ENCODE measurements at places on chromosomes 4 and X.

DNA sequence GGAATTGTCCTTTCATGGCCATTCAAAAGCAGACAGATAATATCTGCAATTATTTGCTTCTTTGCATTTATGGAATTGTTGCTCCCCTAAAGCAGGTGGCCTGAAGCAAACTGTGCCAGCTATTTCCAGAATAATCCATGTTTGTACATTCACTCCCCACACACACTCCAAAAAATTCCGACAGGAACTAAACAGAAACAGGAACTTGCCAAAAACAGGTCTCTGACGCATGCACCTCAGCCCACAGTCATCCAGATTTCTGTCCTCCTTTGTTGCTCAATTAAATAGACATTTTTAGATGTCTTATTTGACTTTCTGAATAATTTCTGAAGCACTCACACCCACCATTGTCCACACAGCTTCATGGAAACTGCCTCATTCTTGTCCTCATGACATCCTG is 71.5 kb upstream of the EDNRA start:
- DNase-seq = no peak

DNA sequence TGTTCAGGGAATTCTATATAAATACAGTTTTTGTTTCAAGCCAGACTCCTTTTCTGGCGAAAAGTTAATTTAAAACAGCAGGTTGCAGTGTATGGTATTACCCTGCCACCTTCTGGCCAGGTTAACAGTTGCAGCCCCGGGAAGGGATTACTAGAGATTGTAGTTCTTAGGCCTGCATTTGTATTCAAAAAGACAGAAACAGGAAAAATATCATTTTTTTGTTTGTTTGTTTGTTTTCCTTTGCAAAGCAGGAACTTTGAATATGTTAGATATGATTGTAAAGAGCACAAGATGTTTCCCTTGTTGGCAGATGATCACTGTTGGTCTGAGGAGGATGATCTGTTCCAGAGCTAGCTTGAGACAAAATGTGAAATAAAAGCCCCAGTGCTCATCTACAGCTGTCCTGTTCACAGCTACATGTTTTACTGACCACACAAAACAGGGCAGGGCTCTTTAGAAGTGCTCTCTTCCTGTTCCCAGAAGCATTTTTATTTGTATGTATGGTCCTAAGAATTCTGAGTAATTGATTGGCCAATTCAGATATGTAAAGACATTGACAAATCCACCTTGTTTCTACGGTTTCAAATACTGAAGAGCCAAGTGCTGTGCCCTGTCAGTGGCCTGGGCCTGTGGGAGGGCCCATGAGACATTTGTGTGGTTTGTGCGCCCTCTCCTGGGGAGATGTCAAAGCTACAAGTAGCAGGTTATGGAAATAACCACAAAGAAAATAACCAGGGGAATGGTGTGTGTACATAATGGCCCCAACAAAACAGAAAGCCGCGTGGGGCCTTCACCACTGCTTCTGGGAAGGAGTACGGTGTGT is 57.9 kb downstream of the CLDN22 start:
- peak; percentile 25 for DNase-seq

DNA sequence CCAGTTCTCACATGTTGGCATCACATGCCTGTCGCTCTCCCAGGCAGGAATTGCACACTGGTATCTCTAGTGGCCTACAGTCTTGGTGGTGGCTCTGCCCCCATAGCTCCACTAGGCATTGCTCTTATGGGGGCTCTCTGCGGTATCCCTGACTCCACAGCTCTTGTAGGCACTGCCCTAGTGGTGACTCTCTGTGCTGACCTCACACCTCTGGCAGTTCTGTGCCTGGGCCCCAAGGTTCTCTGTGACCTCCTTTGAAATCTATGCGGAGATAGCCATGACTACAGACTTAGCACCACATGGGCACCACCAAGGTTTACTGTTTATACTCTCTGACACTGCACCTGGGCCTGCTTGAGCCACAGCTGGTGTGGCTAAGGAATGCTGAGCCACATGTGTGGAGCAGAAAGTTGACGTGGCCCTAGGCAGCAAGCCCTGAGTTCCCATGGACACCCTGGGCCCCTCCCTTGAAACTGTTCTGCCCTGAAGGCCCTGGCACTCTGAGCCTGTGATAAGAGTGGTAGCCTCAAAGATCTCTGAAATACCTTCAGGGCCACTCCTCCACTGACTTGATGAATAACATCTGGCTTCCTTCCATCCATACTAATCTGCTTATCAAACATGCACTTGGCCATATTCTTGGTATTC is 8.0 kb downstream of the SLC9B1 start:
- DNase-seq = no peak

DNA sequence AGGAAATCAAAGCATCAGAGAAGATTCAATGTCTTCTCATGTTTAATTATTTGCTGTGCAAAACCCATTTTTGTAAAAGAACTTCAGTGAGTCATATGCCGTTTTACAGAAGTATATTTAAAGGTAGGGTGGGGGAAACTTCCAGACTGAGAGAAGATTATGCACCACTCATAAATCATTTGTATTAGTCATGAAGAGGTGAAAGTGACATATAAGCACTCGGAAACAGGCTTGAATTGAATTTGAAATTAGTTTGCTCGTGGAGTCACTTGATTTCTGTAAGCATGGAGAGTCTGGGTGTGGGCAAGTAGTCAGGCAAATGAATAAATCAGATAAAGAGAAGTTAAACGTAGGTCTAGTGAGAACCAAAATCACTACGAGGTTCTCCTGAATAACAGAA is 335.1 kb downstream of the ANK2 start:
- DNase-seq = no peak

GRCh38 chr4:107719207-107719921 is 670 bp downstream of the PAPSS1 start:
- no peak for DNase-seq

DNA sequence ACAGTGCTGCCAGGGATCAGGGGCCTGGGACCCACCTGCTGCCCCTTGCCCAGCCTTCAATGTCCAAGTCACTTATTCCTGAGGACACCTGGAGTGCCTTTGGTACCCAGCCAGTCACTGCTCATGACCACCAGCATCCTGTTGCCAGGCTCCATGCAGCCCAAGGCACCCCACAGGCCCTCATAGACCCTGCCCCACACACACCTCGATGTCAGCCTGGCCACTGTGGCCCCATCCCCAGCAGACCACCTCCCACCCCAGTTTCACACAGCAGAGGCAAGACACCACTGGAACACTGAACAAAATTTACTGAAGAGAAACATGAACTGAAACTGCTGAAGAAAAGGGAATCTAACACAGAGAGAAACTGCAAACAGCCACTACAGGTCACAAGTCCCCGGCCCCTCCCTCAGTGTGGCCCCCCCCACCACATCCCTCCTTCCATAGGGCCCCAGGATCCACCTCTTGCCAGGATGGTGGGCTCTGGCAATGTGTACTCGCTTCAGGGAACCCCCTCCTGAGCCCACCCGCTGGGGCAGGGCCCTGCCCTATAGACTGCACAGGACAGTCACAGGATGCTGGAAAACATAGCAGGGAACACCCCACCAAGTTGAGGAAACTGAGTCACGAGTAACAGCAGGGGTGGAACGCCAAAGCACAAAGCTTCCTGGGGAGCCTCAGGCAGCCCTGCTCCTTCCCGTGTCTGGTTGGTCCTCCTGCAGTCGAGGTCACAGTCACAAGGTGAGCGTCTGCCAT is 5.2 kb downstream of the PNMA5 start:
- DNase-seq = no peak

DNA sequence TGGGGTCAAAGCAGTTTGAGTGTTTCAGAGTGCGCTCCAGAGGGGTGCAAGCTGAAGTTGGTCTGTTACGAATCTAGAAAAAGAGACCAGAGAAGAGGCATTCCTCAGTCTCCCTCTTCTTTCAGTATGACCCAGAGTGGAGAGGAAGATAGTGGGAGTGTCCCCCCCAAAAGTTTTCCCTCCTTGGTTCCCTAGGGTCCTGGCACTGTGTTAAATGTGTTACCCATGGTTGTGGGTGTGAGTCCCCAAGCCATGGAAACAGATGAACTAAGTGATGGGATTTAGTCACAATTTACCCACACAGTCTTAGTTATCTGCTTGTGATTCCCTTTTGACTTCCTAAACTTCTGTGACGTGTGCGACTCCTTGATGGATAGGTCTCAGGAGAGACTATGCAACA is 27.0 kb upstream of the NAF1 start:
- DNase-seq = no peak

GRCh38 chrX:122238801-122239200 is 945.3 kb upstream of the GRIA3 start:
- DNase-seq = no peak

GRCh38 chr4:1984406-1985191 is 24.2 kb downstream of the NELFA start:
- DNase-seq = no peak

DNA sequence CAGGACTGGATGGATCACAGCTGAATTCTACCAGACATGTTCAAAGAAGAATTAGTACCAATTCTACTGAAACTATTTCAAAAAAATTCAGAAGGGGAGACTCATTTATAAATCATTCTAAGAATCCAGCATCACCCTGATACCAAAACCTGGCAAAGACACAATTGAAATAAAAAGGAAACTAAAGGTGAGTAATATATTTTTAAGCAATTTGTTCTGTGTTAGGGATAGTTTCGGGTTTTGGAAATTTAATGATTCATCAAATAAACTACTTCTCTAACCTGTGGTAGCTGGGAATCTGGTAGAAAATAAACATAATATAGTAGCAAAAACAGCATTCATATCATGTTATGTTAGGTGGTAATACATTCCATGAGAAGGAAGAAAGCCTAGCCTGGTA is 662.2 kb upstream of the BOD1L1 start:
- no peak for DNase-seq

DNA sequence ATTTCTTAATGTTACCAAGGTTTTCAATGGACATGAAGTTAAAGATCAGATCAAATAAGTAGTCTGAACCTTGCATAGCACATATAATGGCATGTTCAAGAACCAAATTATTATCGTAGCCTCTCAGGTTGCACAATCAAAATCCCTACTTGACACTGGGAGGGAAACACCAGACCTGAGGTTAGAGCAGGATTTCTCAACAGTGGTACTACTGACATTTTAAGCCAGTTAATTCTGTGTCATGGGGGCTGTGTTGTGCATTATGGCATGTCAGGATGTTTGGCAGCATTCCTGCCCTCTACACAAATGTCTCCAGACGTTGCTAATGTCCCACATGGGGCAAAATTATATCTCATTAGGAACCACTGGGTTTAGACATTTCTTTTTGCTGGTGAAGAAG is 20.8 kb downstream of the RLIM start:
- no peak for DNase-seq

DNA sequence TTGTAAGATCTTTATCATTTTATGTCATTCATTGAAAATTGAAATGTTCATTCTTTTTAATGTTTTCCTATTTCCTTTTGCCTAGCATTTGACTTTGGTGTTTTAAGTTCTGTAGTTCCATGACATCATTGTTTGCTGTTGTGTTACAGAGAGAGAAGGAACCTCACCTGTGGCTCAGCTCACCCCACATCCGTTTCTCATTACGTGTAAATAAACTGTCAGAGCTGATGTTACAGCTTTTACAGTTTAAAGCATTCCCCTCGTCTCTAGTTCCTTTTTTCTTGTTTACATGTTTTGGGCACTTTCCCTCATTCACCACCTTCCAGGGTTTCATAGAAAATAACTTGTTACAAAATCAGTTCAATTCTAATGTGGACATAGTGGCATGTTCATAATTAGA is 137.2 kb downstream of the FNIP2 start:
- DNase-seq = no peak

GRCh38 chr4:170931321-170931720 is 841.6 kb upstream of the AADAT start:
- DNase-seq = no peak

DNA sequence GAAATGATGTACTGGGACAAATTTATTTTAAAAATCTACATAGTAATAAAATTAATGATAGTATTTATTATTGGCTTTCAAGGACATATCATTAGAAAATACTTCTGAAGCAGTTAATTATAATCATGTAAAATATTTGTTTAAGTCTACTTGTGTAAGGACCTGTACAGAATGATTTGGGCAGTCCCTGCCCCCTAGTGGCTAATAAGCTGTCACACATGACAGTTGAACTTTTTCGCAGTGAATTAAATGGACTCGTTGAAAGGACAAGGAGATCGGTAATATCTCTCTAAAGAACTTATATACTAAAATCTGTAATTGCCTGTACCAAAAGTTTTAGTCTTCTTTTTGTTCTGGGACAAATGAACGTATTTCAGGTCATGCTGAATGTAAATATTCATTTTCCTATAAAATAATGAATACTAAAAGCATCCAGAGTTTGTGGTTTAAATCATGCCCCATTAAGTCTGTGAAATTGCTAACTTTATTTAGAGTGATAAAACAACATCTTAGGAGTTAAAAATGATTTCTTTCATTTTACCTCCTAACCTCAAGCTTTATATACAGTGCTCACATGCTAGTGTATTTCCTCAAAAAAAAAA is 13.6 kb downstream of the EXOC1 start:
- DNase-seq = no peak

GRCh38 chrX:104707572-104707971 is 141.6 kb downstream of the IL1RAPL2 start:
- no peak for DNase-seq

DNA sequence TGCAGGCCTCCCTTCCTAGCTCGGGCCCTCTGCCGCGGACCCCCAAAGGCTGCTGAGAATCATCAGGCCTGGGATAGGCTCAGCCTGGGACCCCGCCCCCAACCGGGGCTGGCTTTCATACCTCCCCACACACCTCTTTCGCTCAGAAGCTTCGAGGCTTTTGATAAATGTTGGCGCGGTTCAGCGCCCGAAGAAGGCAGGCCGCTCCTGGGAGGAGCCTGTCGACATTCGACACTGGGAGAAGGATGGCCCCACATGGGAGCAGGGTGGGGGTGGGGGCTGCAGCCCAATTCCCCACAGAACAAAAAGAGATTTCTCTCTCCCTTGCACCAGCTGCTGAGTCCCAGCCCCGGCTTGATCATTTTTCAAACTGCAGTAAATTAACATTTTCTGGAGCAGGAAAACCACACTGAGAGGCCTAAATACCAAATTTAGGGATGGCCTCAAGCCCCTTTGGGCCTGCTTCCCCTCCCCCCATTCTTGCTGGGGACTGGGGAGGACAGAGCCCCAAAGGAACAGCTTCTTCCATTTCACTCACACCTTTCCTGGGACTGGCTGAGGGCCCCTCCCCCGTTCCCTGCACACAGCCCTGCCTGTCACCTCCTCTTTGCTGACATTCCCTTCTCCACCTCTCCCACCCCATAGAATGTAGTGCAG is 112.9 kb upstream of the PJA1 start:
- DNase-seq = no peak

DNA sequence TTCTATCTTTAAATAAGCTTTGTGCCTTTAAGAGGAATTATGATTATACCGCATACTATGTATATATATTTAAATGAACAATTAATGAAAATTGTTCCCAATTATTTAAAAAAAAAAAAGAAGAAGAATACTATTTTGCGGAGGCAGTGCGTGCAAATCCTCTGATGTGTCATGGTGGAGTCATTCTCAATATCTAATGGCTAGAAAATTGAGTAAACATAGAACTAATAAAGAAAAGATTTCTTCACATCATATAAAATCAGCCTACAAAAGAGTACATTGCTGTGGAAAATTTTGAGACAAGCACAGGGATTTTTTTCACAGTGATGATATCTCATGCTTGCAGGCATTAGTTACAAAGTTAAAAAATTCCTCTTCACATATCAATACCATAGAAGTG is 2.6 kb upstream of the EREG start:
- DNase-seq = no peak

Measured in T1000 (cell line).